ENCODE measurements at places on chromosomes 16 and 17.

DNA sequence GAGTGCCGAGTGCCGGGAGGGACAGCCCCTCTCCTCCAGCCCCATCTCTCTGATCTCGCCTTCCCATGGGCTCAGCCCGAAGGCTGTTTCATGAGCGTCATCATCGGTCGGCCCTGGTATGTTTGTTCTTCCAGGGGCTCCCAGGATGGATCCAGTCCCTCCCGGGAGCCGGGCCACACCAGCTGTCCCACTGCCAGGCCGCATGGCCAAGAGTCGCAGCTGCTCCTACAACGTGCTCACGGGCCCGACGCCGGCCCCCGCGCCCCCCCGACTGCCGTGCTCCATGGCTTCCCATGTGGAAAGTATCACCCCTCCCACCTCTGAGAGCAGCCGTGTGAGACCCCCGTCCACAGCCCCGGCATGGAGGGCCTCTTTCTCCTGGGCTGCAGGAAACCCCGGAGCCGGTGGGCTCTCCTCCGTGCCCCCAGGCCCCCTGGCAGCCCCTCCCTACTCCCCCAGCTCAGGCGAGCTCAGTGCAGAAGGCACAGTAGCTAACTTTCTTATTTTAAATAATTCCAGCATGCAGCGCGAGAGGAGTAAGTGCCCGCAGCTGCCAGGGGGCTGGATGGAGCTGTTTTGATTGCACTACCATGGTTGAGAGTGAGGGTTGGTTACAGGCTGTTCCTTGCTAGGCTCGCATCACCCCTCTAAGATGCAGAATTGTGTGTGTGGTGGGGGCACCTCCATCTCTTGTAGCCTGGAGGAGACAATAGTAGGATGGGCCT lies 26.6 kb upstream of the GSE1 start:
- no peak for DNase-seq

GRCh38 chr16:55662644-55663031 lies 6.8 kb downstream of the SLC6A2 start:
- DNase-seq: no peak

- no peak for DNase-seq
Measured at GRCh38 chr17:16091773-16092172, 92.1 kb downstream of the TTC19 start.

GRCh38 chr17:50883850-50884438 lies 17.8 kb upstream of the TOB1 start:
- DNase-seq: peak; percentile 37

- no peak for DNase-seq
Measured at GRCh38 chr17:37168731-37169353, 206.9 kb upstream of the C17orf78 start.

DNA sequence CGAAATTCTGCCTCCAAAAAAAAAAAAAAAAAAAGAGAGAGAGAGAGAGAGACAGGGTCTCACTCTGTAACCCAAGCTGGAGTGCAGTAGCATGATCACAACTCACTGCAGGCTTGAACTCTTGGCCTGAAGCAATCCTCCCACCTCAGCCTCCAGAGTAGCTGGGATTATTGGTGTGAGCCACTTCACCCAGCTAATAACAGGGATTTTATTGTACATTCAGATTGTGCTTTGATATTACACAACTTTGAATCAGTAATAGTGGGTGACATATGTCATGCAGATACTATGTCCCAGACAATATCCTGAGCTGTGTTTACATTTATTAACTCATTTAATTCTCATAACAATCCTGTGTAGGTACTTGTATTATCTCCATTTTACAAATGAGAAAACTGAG lies 19.7 kb upstream of the DHX8 start:
- DNase-seq: no peak

Data from OCI-LY7 (cell line).